ENCODE measurements at places on chromosomes 5 and 9.

DNA sequence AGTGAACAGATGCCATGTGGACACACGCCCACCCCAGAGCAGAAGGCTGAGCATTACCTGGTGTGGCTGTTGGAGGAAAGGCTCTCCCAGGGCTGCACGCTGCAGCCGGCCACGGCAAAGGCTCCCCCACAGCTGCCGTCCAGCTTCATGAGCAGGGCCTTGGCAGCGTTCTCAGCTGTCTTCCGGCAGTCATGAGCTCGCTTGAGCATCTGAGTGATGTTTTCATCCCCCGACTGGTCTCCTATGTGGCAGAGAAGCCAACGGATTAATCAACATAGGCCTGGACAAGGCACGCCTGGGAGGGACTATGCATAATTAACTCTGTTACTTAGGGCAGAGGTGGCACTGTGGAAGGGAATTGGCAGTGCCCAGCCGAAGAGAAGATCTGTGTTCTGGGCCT, 87.3 kb downstream of the DCP2 start:
- no peak for DNase-seq

DNA sequence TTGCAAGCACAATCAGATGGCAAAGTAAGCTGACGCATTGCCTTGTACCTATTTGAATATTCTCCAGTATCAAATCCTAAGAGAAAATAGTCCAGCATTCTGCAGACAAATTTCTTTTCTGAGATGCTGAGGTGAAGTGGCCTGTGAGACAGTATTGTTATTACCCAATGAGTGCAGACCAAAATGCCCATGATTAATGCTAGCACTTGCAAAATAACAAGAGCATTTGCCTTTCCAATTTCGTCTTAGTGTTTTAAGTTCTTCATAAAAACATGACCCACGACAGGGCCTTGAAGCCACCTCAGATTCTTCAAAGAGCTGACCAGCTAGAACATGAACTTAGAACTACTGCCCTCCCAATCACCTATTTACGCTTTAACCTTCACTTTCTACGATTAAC, 2.6 kb upstream of the IQGAP2 start:
- DNase-seq = no peak

GRCh38 chr9:113416149-113416721, 5.7 kb downstream of the C9orf43 start:
- DNase-seq = no peak

DNA sequence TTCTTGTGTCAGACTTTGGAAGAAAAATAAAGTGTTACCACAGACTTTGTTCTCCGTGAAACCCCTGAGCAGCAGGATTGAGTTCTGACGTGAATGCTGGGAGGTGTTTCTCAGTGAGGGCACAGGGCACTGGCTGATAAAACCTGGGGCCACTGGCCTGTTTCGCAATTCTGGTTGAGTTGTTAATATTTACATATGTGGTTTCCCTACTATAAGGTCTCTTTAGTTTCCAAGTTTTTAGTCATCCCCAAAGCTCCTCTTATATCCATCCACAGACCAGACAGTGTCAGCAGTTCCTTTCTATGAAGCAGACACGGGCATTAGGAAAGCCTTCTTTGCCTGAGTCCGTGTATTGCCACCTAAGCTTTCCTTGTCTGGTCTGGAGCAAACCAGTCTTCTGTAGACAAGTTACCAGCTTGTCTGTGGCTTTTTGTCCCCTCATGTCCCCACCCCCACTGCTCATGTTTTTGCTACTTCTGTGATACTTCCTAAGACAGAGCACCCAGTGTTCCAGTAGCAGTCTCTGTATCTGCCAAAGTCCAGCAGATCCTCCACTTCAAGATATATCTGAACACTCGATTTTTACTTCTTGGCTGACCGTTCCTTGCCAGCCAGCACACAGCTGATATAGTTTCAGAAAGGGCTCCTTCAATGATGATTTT, 42.0 kb downstream of the ACO1 start:
- DNase-seq = no peak

- DNase-seq = no peak
Measured at GRCh38 chr9:19440823-19441580, 32.2 kb downstream of the ACER2 start.

GRCh38 chr9:125990793-125991220, 243.6 kb downstream of the PBX3 start:
- DNase-seq = no peak

DNA sequence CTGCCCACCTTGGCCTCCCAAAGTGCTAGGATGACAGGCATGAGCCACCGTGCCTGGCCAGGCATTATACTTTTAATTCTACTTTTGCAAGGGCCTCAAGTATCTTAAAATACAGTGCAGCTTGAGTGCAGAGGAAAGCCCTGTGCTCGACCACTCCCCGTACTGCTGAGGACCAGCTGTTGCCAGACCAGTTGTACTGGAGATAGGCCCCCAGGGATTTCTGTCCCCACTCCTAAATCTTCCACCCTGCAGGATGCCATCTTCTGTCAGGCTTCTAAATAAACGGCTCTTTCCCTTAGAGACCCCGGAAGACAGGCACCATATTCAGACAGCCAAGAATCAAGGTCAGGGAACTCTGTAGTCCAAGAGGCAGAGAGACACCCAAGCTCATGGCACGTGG, 16.6 kb upstream of the PSMD5 start:
- no peak for DNase-seq

DNA sequence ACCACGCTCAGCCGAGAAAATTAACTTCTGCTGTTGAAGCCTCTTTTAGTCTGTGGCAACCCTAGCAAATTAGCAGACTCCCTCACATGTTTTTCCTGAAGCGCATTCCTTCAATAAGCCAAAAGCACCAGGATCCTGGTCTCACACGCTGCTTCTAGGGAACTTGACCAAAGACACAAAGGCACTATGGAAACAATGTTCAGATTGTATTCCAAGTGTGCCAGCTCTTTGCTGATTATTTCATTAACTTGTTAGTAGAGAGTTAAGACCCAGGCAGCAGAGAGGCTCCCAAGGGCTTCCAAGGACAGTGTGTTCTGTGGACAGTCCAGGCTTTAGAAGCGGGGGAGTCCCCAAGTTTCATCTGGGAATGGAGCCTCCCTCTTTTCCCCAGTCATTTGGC, 94.4 kb upstream of the BASP1 start:
- no peak for DNase-seq

GRCh38 chr9:137448602-137448962, 7.4 kb upstream of the ENTPD8 start:
- DNase-seq = no peak

GRCh38 chr5:118220556-118221195, 767.7 kb downstream of the DTWD2 start:
- no peak for DNase-seq

DNA sequence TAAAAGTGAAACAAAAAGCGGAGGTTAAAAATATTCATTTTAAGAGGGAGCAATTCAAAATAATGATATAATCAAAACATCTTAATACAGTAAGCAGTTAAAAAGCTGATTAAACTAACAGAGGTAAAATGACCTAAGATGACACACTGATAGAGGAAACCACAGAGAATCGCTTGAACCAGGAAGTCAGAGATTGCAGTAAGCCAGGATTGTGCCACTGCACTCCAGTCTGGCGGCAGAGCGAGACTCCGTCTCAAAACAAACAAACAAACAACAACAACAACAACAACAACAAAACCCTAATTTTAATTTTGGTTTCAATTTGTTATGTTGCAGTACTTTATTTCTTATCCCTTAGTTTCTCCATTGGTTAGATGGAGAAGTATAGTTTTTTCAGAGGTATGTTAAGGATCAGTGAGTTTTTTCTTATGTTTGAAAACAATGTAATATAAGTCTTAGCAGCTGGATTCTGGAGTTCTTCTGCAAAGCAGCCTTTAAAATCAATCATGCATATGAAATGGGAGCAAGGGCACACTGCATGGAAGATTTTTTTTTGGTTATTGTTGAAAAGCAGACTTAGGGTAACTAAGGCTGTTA, 58.5 kb downstream of the MLANA start:
- no peak for DNase-seq

DNA sequence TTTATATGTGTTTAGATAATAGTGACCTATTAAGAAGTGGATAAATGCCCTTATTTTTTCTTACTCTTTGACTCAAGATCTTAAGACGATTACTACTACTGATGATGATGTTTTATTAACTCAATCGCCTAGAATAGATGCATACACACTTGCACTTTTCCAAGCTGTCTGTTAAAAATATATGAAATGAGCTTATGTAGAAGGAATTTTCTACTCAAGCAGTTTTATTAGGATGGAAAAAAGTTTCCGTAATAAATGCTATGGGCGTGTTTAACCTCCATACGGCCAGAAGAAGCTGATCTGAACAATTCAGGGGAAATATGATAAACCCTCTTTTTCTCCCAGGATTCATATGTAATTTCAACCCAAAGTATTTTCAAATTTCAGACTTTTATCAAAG, 455.7 kb upstream of the MPDZ start:
- DNase-seq = no peak

DNA sequence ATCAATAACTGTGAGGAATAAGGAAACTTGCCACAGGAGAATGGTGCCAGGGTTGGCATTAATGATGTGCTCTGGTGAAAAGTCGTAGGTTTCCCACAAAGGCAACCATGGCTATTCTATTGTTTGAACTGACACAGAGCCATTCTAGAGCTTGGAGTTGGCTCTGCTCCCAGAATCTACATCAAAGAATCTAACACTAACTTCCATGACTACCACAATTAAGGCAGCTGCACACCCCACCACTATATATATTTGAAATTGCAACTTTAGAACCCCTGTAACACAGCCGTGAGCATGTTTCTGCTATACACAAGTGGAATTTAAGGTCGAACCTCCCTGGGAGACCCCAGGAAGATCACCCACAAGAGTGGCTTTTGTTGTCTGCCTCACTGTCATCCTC, 89.7 kb upstream of the CCDC152 start:
- no peak for DNase-seq

GRCh38 chr5:143562935-143563334, 159.4 kb upstream of the NR3C1 start:
- no peak for DNase-seq

GRCh38 chr5:53360811-53361210, 119.6 kb upstream of the FST start:
- DNase-seq = no peak

DNA sequence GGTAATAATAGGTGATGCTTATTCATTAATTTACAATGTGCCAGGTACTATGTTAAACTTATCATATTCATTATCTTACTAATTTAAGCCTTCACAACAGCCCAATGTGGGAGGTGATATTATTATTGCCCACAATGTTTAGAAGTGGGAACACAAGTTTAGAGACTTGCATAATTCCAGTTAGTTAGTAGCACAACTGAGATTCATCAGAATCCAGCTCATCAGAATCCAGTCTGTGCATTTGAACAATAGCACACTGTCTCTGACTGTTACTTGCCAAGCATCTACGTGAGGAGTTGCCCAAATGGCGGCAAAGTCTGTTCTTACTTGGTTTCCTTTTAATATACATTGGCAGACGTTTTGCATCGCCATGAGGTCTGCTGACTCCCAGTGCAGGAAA, 110.9 kb upstream of the BASP1 start:
- DNase-seq = no peak

- DNase-seq = no peak
Measured at GRCh38 chr9:129704807-129705206, 39.4 kb downstream of the PRRX2 start.

DNA sequence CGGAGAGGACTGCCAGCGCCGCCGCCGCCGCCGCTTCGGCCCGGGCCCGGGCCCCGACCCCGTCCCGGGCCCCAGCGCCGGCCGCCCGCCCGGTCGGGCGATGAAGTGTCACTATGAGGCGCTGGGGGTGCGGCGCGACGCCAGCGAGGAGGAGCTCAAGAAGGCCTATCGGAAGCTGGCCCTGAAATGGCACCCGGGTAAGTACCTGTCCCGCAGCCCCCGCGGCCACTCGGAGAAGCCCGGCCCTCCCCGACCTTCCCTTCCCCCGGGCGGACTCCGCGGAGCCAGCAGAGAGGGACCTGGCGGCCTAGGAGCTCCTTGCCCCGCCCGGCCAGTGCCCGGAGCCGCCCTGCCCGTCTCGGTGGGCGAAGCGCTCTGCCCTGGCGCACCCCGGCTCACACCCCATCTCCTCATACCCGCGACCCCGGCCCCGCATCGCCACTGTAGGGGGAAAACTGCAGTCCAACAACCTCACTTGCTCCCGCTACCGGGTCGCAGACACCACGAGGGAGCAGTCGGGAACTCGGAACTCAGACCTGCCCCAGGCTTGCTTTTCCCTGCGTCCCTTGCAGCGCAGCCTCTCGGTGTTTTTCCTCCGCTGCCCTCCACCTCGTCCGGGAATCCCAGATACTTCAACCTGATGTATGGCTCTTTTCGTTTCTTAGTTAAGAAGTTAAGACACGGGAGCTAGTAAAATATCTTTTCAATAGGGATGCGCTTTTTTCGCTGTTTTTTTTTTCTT, 532 bp downstream of the DNAJC21 start:
- peak; percentile 64 for DNase-seq

GRCh38 chr5:73234204-73234555, 61.2 kb downstream of the TMEM174 start:
- no peak for DNase-seq

DNA sequence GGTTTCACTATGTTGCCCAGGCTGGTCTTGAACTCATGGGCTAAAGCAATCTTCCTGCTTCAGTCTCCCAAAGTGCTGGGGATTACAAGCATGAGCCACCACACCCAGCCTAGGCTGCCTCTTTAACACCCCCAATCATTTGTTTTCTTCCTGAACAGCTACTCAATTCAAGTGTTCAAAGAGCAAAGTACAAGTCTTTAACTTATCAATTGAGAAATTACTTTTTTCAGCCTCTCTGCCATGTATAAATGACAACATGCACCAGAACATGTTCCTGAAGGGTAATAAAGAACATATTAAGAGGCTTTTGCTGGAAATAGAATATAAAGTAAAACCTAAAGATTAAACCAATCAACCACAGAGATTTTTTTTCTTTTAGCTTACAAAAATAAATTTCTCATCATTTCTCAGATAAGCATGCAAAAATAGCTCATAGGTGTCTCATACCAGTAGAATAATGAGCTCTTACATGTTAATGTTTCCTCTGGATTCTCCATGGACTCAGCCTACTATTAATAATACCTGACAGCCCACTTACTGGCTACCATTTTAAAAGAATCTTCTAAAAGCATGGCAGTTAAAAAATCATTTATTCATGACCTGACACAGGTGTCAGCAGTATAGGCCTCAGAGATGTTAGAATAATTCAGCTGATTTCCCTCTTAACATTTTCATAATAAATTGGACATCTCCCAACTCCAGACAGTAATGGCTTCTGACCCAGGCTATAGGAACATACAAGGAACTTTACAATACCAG, 60.0 kb downstream of the MCTP1 start:
- no peak for DNase-seq

- DNase-seq = no peak
Measured at GRCh38 chr5:177366528-177367322, 9.0 kb downstream of the RGS14 start.

Measured in stimulated activated CD8-positive, alpha-beta memory T cell treated with anti-CD3 and anti-CD28 coated beads, Interleukin-2, amount 100 ng/mL, for 1 hour (primary cell).